ENCODE measurements at places on chromosomes 7 and 10. TPM values are rescaled to one million over a fixed set of nuclear protein-coding genes. Genes with fewer than 3 reads are reported as not detected.

Gene TRPV5
- total RNA-seq: not detected

Gene ELFN1
- 12.7 TPM for total RNA-seq

Gene NPC1L1
- not detected for total RNA-seq

Gene BMPR1A
- 71.7 TPM for total RNA-seq

Gene TDRD1
- total RNA-seq: 0.59 TPM

Gene GPR85
- 7.2 TPM for total RNA-seq

Gene AP1S1
- 101 TPM for total RNA-seq

DNA sequence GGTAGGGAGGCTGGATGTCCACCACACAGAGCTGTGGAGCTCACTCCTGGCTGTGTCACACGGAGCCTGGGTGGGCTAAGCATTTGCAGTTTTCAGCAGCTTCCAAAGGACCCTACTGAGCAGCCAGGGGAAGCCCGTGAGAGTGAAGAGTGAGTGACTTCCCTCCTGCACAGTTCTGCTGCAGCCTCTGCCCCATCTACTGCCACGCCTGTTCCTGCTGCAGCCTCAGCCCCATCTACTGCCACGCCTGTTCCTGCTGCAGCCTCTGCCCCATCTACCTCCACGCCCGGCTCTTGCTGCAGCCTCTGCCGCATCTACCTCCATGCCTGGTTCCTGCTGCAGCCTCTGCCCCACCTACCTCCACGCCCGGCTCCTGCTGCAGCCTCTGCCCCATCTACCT is 12.2 kb downstream of the ADAM8 start:
- no peaks in the 10 kb centered on the region for H3K36me3 ChIP-seq
- no peak overlapping the region for H3K27ac ChIP-seq
- no peak for DNase-seq
- peaks cover 7% of the 10 kb centered on the region for H3K27me3 ChIP-seq

DNA sequence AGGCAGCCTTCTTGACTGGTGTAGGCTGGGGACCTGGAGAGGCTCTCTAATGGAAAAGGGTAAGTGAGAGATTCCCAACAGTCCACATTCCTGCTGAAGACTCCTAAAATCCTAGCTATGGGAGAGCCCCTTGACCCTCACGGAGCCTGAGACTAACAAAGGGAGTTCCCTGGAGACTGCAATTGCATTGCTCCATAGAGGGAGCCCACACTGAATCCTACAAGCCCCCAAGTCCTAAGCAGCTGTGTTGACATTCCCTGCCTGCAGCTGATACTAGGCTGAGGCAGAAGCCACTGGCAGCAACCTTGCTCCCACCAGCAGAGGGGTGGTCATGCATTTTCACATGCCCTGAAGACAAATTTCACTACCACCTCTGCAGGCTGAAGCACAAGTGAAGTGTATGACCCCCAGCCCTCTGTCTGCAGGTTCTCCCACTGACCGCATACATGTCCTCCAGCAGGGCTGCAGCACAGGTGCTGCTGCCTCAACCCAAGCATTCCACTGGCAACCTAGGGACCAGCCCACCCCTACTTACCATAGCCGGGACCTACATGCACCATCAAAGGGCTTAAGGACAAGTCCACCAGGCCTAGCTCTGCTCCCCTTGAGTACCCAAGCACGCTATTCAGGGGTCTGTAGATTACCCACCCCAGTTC is 130.3 kb upstream of the SLC13A1 start:
- no peak overlapping the region for H3K4me3 ChIP-seq
- H3K36me3 ChIP-seq: no peaks in the 10 kb centered on the region
- no peak overlapping the region for H3K27ac ChIP-seq

DNA sequence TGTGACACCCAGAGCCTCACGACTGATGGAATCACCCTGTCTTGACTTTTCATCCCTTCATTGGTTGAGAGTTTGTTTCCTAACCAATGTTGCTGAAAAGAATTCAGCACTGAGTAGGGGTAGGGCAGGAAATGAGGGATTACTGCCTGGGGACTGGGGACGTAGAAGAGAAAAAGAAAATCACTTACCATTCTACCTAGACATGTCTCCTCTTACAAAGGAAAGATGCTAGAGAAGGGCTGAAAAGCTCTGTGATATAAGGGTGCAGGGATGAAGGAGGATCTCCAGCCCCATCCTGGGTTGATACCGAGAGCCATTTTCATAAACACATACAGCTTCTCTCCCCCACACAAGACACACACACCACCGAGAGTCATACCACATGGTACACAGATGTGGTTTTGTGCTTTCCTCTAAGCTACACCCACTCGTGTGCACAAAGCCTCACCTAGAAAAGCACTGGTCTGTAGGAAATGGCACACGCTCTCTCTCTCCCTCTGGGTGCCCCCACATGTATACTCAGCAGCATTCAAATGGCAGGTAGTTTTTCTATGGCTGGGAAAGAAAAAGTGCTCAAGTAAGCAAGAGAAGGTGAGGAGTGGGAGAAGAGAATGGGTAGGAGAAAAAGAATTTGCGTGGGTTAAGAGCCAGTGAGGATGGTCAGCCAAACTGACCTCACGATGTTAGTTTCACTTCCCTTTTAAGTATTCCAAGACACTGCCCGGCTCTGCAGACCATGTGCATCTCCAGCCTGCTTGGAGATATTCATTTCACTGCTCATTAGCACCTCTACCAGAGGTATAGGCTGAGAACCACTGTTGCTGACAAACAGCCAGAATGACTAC is 85.8 kb downstream of the CALD1 start:
- DNase-seq: no peak
- H3K4me1 ChIP-seq: peaks cover 44% of the 10 kb centered on the region
- H3K36me3 ChIP-seq: peaks cover 81% of the 10 kb centered on the region
- peak overlapping the region; percentile 74 for H3K27ac ChIP-seq
- peak overlapping the region; percentile 48 for H3K4me3 ChIP-seq

DNA sequence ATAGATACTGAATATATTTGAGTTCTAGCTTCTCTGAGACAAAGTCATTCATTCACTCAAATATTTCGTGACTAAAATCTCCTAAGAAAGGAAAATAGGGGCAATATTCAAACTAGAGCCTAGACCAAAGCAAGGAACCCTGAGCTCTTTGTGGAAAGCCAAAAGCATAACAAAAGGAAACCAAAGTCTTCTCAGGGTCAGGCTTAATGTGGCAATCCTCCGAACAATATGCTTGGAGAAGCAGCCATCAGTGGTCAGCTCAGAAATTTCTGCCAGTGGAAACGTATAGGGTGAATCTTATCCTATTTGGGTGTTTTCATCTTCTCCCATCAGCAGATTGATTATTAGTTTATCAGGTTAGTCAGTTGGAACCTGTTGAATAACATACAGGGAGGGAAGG is 151.3 kb upstream of the SLC13A1 start:
- H3K4me3 ChIP-seq: no peak overlapping the region
- no peak overlapping the region for H3K27ac ChIP-seq
- H3K27me3 ChIP-seq: no peaks in the 10 kb centered on the region
- H3K4me1 ChIP-seq: no peaks in the 10 kb centered on the region
- no peak for DNase-seq

- H3K27me3 ChIP-seq: no peaks in the 10 kb centered on the region
- H3K27ac ChIP-seq: peak overlapping the region; percentile 6
- peak; percentile 74 for DNase-seq
- H3K36me3 ChIP-seq: no peaks in the 10 kb centered on the region
- peaks cover 25% of the 10 kb centered on the region for H3K4me1 ChIP-seq
- H3K4me3 ChIP-seq: no peak overlapping the region
Measured at GRCh38 chr10:18229826-18230225, 89.6 kb downstream of the CACNB2 start.

DNA sequence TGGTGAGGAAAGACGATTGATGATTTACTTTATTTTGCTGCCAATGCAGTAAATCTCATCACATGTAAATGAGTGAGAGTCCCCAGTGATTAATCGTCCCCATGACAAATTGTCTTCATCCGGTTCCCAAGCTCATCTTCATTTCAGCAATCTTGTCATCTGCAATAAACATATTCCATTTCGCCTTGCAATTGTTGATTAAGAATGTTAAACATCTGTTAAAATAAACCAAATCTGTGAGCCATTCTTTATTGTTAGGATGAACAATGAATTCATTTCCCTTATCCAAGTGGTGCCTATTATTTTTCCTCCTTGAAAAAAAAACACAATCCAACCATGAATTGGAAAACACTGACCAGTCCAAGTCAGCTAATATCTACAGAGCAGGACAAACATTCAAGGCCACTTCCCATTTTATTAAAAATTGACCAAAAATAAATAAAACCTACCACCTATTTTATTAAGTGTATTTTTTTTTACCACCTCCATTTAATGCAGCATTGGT is 36.5 kb downstream of the NPS start:
- no peak overlapping the region for H3K4me3 ChIP-seq
- no peaks in the 10 kb centered on the region for H3K36me3 ChIP-seq
- H3K27ac ChIP-seq: no peak overlapping the region
- H3K27me3 ChIP-seq: no peaks in the 10 kb centered on the region

- DNase-seq: no peak
- peaks cover 8% of the 10 kb centered on the region for H3K4me1 ChIP-seq
- H3K4me3 ChIP-seq: no peak overlapping the region
- H3K36me3 ChIP-seq: no peaks in the 10 kb centered on the region
- H3K27ac ChIP-seq: no peak overlapping the region
- peaks cover 14% of the 10 kb centered on the region for H3K27me3 ChIP-seq
Measured at GRCh38 chr10:122348512-122348911, 26.0 kb upstream of the PLEKHA1 start.

GRCh38 chr10:32687116-32687515 is 241.2 kb downstream of the CCDC7 start:
- peaks cover 5% of the 10 kb centered on the region for H3K4me1 ChIP-seq
- H3K36me3 ChIP-seq: no peaks in the 10 kb centered on the region
- no peak for DNase-seq
- no peaks in the 10 kb centered on the region for H3K27me3 ChIP-seq
- H3K27ac ChIP-seq: no peak overlapping the region

- H3K36me3 ChIP-seq: no peaks in the 10 kb centered on the region
- H3K27ac ChIP-seq: no peak overlapping the region
- no peaks in the 10 kb centered on the region for H3K4me1 ChIP-seq
- no peaks in the 10 kb centered on the region for H3K27me3 ChIP-seq
- no peak overlapping the region for H3K4me3 ChIP-seq
Measured at GRCh38 chr10:11264296-11265048, 246.8 kb downstream of the CELF2 start.

- DNase-seq: no peak
- no peaks in the 10 kb centered on the region for H3K4me1 ChIP-seq
- H3K4me3 ChIP-seq: no peak overlapping the region
- H3K27ac ChIP-seq: no peak overlapping the region
- H3K27me3 ChIP-seq: no peaks in the 10 kb centered on the region
Measured at GRCh38 chr7:23963461-23964165, 253.6 kb downstream of the STK31 start.

DNA sequence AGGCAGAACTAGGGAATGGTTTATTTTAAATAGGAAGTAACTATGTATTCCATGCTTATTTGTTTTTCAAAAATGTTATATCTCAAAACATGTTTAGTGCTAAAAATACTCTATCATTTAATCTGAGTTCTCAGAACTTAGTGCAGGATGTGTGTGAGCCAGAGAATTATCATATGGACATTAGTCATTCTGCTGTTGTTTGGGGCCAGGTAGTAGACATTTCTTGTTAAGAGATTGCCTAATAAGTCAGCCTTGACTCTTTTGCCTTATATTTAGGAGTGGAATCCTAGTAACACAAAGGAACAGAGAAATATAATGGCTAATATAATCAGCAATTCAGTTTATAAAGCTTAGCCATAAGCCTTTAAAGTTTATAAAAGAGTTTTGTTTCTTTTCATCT is 149.8 kb downstream of the CCSER2 start:
- H3K4me1 ChIP-seq: no peaks in the 10 kb centered on the region
- H3K27ac ChIP-seq: no peak overlapping the region
- no peaks in the 10 kb centered on the region for H3K36me3 ChIP-seq
- no peak for DNase-seq
- H3K27me3 ChIP-seq: no peaks in the 10 kb centered on the region
- no peak overlapping the region for H3K4me3 ChIP-seq

DNA sequence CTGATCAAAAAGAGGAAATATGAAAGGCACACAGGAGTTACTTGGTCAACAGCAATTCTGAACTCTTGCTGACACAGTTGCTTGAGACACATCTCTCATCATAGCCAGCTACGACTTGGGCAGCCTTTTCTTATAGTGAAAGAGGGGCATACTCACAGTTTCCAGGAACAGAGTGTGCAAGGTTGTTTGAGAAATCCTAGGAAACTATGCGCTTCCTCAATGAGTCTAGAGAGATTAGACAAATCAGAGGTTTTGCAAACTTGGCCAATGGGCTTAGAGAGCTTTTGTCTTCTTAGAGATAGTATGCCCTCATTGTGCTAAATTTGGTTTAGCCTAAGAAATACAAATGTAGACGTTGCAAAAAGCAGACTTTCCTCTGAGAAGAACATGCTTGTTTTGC is 370.4 kb downstream of the HGF start:
- no peaks in the 10 kb centered on the region for H3K27me3 ChIP-seq
- H3K36me3 ChIP-seq: no peaks in the 10 kb centered on the region
- H3K27ac ChIP-seq: no peak overlapping the region
- no peak for DNase-seq
- no peaks in the 10 kb centered on the region for H3K4me1 ChIP-seq
- no peak overlapping the region for H3K4me3 ChIP-seq

- H3K4me3 ChIP-seq: no peak overlapping the region
- H3K36me3 ChIP-seq: no peaks in the 10 kb centered on the region
Measured at GRCh38 chr10:71547312-71547711, 150.6 kb downstream of the CDH23 start.

GRCh38 chr7:54769203-54769602 is 10.2 kb upstream of the SEC61G start:
- no peak overlapping the region for H3K4me3 ChIP-seq
- no peak overlapping the region for H3K27ac ChIP-seq
- H3K4me1 ChIP-seq: peaks cover 5% of the 10 kb centered on the region
- no peaks in the 10 kb centered on the region for H3K27me3 ChIP-seq
- peak; percentile 61 for DNase-seq

DNA sequence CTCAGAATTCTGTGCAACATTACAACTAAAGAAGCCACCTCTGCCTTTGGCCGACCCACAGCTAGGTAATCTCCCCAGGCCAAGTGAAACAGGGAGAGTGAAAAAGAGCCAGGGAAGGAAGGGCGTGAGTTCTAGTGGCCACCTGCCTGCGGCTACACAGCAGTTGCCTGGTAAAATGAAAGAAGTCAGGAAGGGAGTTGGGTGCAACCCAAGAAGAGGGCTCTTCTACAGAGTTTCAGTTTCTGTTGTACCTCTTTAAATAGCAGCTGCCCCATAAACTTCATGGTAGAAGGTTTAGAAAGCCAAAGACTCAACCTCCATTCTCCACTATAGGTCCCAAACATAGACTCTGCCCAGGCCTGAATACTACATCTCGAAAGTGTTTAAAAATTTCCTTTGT is 76.2 kb upstream of the TMEM168 start:
- no peak overlapping the region for H3K27ac ChIP-seq
- DNase-seq: peak; percentile 54
- H3K27me3 ChIP-seq: no peaks in the 10 kb centered on the region
- H3K4me1 ChIP-seq: no peaks in the 10 kb centered on the region
- no peak overlapping the region for H3K4me3 ChIP-seq

GRCh38 chr7:28269700-28270361 is 89.2 kb upstream of the JAZF1 start:
- no peak overlapping the region for H3K27ac ChIP-seq
- H3K4me3 ChIP-seq: no peak overlapping the region
- peaks cover 2% of the 10 kb centered on the region for H3K27me3 ChIP-seq

GRCh38 chr7:116231949-116232348 is 21.6 kb downstream of the TES start:
- H3K27me3 ChIP-seq: no peaks in the 10 kb centered on the region
- no peak overlapping the region for H3K4me3 ChIP-seq
- H3K36me3 ChIP-seq: peaks cover 3% of the 10 kb centered on the region
- peaks cover 61% of the 10 kb centered on the region for H3K4me1 ChIP-seq
